ENCODE measurements at places on chromosomes 16 and 17.

DNA sequence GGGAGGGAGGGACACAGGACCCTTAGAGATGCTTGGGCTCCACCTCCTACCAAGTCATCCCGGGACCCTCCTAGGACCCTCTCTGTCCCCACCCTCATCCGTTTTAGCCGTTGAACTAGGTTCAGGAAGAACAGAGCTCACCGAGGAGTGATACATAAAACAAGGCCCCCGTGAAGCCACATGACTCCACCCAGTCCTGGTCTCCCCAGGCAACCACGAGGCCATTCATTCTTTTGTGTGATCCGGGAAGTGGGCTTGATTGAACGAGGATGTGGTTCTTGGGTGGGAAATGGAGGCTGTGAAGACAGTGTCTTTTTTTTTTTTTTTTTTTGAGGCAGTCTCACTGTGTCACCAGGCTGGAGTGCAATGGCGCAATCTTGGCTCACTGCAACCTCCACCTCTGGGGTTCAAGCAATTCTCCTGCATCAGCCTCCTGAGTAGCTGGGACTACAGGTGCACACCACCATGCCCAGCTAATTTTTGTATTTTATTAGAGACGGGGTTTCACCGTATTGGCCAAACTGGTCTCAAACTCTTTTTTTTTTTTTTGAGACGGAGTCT, 14.8 kb downstream of the TRARG1 start:
- no peak overlapping the region for H3K4me3 ChIP-seq
- no peak for DNase-seq
- no peak overlapping the region for H3K27ac ChIP-seq
- H3K27me3 ChIP-seq: peaks cover 29% of the 10 kb centered on the region
- H3K4me1 ChIP-seq: no peaks in the 10 kb centered on the region
- no peaks in the 10 kb centered on the region for H3K36me3 ChIP-seq

- no peak overlapping the region for H3K27ac ChIP-seq
- H3K36me3 ChIP-seq: no peaks in the 10 kb centered on the region
- no peaks in the 10 kb centered on the region for H3K4me1 ChIP-seq
- H3K27me3 ChIP-seq: no peaks in the 10 kb centered on the region
- no peak overlapping the region for H3K4me3 ChIP-seq
- DNase-seq: no peak
Observed at GRCh38 chr16:73616166-73616753, 568.3 kb upstream of the ZFHX3 start.

DNA sequence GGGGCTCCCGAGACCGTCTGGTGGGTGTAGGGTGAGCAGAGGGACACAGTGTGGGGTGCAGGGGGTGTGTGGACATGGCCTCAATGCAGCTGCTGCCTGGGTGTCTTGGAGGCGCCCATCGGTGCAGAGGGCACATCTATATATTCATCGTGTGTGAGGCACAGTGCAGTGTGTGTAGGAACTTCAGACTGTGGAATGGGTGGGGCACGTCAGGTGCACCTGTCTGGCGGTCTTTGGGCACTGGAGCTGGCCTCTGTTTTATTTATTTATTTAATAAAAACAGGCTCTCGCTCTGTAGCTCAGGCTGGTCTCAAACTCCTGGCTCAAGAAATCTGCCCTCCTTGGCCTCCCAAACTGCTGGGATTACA, 16.8 kb downstream of the LASP1 start:
- DNase-seq: no peak
- peaks cover 26% of the 10 kb centered on the region for H3K4me1 ChIP-seq
- no peak overlapping the region for H3K4me3 ChIP-seq
- H3K27ac ChIP-seq: no peak overlapping the region

DNA sequence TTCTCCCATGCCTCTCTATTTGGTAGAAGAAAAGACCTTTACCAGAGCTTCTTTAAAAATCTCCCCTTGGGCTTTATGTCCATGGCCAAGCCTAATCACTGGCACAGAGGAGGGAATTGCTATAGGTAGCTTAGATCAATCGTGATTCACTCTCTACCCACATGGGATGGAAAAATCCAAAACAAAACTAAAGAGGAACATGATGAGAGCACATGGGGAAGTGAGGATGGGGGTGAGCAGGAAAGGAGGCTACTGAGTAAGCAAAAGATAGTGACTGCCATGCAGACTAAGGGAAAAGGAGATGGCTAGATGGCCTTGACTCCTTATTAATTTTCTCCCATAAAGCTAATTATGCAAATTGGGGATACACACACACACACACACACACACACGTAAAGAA, 201.2 kb downstream of the HS3ST3A1 start:
- H3K36me3 ChIP-seq: no peaks in the 10 kb centered on the region
- no peak overlapping the region for H3K27ac ChIP-seq
- H3K4me3 ChIP-seq: no peak overlapping the region
- H3K27me3 ChIP-seq: no peaks in the 10 kb centered on the region
- DNase-seq: no peak

- peaks cover 20% of the 10 kb centered on the region for H3K4me1 ChIP-seq
- H3K36me3 ChIP-seq: no peaks in the 10 kb centered on the region
- no peak overlapping the region for H3K4me3 ChIP-seq
- no peaks in the 10 kb centered on the region for H3K27me3 ChIP-seq
Observed at GRCh38 chr17:47987240-47987835, 16.4 kb downstream of the CDK5RAP3 start.

Measured in heart right ventricle (tissue), 16 donors.